ENCODE measurements at places on chromosomes 7 and 10.

DNA sequence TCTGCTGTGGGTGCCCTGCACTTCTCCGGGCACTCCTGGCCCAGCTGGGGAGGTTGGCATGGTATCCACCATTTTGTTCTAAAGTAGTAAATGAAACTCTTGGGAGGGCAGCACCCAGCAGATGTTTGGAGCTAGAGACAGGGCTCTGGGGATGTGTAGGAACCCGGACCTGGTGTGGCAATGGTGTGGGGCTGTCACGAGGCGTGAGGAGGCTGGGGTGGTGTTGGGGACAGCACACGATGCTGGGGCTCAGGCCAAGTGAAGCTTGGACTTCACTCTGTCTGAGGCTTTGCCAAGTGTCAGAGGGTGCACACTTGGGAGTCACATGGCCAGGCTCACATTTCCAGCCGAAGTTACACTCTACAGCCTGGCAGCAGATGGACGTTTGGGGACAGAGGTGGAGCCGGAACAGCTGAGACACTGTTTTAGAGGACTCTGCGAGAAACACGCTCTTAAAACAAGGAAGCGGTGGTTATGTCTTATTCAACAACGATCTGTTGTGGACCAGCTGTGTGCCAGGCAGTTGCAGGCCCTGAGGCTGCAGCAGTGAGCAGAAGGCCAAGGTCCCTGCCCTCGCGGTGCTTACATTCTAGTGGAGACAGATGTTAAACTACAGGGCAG lies 118.2 kb downstream of the CUX1 start:
- DNase-seq, result no peak

- DNase-seq, result no peak
Observed at GRCh38 chr7:116522247-116522646, 2.6 kb upstream of the CAV1 start.

- DNase-seq, result no peak
Observed at GRCh38 chr7:71198887-71199286, 66.9 kb downstream of the GALNT17 start.

GRCh38 chr10:48535416-48536155 lies 69.3 kb downstream of the ARHGAP22 start:
- no peak for DNase-seq

DNA sequence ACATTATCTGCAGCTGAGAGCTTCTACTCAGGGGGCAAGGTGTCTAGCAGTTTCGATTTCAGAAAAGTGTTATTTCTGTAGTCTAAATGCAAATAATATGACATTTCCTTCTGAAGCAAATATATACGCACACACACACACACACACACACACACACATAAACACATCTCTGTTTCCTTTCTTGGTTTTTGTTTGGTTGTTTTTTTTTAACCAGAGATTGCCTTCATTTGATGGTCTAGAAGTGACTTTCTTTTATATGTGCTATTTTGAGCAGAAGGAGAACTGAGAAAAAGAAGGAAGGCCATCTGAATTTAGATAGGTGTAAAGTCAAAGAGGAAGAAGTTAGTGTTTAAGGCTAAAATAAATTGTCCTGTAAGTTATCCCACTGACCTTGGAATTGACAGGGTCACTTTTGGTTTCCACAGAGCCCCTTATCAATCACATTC lies 142.2 kb downstream of the TRIL start:
- no peak for DNase-seq

DNA sequence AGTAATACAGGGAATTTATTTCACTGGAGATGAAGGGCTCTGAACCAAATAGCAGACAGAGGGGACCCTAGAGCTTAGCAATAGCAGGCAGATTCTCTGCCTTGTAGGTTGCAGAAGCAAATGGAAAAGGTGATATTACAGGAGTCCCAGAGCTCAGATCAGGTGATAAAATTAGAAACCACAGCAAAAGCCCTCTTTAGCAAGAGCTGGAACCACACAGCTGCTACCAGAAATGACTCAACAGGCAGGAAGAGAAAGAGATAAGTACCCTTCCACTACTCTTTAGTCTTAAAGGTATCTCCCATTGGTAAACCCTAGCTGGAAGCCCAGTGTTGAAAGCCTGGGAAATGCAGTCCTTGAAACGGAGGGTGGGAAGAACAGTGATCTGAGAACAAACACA lies 535.6 kb upstream of the GHITM start:
- no peak for DNase-seq

GRCh38 chr7:120400806-120401455 lies 128.0 kb downstream of the KCND2 start:
- no peak for DNase-seq

DNA sequence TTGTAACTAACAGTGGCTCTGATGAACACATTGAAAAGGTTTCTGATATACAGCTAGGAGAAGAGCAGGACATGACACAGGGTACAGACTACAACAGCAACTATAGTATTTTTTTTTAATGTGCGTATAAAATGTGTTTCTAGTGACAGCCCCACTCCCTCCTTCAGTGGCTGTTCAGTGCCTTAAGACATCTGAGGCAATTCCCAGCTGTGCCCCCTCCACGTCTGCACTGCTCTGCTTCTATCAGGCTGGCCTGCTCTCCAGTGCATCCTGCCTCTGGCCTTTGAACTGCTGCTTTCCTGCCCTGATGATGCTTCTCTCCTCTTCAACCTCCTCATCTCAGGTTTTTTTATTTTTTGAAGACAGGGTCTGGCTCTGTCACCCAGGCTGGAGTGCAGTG lies 111.2 kb downstream of the SPAG6 start:
- no peak for DNase-seq

- no peak for DNase-seq
Observed at GRCh38 chr7:137025469-137026175, 157.2 kb downstream of the CHRM2 start.

DNA sequence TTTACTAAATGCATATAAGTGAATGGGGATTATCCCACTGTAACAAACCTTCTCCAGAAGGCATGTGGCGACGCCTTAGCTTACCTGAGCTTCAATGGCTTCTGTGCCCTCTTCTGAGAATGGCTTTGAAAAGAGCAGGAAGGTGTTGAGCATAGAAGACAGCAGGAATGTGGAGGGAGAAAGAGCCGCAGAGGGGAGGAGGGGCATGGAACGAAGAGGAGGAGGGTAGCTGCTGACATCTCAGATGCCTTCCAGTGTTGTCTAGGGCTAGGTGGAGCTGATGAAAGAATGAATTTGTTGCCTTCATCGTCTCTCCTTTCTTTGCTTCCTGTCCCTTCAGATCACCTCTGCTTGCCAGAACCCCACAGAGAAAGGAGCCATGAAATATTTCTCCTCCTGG lies 86.2 kb downstream of the ITIH5 start:
- DNase-seq, result no peak

DNA sequence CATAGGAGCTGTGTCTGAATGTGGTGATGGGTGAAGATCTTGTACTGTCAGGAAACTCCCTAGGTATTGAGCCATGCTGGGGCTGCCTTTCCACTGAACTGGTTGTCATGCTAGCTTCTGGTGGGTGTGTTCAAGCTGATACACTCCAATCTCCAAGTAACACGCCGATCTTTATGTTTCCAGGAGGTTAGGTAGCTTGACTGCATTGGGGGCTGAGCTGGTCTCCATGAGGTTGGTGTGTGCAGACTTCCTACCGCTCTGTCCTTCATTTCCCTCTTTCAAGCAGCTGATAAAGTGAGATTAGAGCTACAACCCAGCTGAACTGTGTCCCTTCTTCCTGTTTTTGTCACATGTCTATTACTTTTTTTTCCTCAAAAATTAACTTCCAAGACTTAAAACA lies 265.5 kb downstream of the ANKRD30A start:
- no peak for DNase-seq

DNA sequence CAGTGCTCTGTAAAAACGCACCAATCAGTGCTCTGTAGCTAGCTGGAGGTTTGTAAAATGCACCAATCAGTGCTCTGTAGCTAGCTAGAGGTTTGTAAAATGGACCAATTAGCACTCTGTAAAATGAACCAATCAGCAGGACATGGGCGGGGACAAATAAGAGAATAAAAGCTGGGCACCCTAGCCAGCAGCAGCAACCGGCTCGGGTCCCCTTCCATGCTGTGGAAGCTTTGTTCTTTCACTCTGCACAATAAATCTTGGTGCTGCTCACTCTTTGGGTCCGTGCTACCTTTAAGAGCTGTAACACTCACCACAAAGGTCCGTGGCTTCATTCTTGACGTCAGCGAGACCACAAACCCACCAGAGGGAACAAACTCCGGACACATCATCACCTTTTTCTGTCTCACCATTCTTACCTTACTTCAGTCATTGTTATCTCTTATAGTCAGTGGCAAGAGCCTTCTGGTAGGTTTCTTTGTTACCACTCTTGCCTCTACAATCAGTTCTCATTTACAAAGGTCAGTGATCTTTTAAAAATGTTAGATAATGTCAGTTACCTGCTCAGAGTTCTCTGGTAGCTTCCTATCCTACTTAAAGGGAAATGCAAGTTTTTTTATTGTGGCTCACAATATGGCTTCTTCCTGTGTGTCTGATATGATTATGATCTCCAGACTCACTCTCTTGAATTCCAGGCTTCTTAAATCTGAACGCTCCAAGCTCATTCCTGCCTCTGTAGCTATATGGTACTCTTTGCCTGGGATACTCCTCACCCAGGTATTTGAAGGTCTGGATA lies 4.5 kb downstream of the STAM start:
- peak; percentile 39 for DNase-seq

DNA sequence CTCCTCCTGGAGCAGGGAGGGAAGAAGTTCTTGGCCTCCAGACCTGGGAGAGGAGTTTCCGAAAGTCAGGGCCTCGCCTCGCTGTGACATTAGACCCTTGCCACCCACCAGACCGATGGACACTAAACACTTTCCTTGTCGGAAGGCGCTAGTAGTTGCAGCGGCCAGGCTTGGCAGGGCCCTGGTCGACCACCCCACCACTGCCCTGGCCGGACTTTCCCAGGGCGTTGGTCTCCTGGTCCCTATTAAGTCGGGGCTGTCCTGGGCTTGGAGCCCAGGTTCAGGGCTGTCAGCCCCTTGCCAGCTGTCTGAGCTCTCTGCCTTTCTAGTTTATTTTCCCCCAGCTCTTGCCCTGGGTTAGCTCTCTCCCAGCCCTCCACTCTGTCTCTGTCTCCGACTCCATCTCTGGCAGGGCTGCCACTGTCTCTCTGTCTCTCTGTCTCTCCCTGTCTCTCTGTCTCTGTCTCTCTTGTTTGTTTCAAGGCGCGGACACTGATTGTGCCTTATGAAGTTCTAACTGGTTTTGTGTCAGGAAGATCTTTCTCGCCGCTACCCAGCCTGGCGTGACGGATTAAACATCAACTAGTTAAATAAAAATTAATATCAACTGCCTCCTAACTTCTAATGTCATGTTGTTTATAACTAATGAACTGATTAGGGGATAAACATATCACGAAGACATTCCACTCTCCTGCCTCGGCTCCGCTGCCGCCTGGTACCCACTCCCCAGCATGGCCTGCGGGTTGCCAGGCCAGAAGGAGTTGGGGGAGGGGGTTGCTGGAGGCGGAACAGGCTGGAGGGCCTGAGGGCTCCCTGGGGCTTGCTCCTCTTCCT lies 13.8 kb upstream of the PAX2 start:
- no peak for DNase-seq

- no peak for DNase-seq
Observed at GRCh38 chr10:86314616-86315548, 51.7 kb downstream of the GRID1 start.

DNA sequence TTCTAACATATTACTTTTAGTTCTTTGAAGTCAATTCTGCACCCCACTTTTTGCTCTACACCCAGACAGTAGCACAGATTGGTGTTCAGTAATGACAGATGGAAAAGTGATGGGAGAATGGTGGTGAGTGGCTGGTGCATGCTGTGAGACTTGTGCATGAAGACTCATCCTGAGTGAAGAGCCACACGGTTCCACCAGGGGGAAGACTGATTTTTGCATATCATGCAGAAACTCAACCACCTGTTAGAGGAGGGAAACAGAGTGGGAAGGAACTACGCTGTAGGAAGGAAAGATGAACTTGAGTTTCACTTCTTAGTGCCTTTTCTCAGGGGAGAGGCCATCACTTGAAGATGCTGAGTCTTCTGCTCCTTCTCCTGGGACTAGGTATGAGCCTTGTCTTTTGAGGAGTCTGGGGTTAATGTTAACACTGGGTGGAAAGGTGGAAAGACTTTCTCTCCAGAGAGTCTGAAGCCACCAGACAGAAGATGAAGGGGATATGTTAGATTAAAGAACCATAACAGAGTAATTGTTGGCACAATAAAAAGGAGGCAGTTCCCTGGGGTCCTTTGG lies 9.3 kb upstream of the PRSS1 start:
- DNase-seq, result no peak

- no peak for DNase-seq
Observed at GRCh38 chr10:90614631-90615030, 243.2 kb downstream of the HTR7 start.

GRCh38 chr10:11397980-11398580 lies 213.4 kb downstream of the USP6NL start:
- no peak for DNase-seq

- no peak for DNase-seq
Observed at GRCh38 chr10:86113044-86113443, 253.6 kb downstream of the GRID1 start.

- DNase-seq, result no peak
Observed at GRCh38 chr7:106618480-106618879, 42.5 kb downstream of the CCDC71L start.

DNA sequence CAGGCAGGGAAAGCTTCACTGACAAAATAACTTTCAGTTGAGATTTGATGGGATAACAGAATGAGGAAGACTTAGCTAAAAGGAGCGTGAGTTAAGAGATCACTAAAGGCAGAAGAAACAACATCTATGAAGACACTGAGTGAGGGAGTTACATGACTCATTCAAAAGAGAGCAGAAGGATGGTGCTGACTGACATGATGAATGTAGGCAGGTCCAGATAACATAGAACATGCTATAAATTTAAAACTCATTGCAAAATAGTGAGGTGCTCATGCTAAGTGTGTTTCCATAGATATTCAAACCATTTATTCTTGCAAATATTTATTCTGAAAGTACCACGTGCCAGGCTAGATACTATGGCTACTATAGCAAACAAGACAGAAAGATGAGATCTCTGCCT lies 116.4 kb upstream of the DGKB start:
- DNase-seq, result no peak

DNA sequence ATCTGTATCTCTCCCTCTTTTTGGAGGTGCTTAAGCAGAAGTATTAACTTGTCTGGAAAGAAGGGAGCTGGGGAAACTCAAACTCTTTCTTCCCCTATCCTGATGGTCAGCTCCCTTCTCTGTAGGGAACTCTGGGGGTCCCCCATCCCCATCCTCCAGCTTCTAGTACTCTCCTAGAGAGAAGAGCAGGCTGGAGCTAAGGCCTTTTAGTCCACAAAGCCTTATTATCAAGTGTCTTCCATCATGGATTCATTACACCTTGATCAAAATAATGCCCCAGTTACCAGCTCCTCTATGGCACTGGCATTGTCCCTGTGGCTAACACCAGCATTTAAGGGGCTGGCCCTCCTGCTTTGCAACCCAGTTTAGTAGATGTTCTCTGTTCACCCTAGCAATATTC lies 35.7 kb downstream of the CADPS2 start:
- DNase-seq, result no peak

- DNase-seq, result no peak
Observed at GRCh38 chr10:104527013-104527412, 114.1 kb upstream of the SORCS3 start.
